ENCODE measurements at places on chromosomes 12 and 14.

DNA sequence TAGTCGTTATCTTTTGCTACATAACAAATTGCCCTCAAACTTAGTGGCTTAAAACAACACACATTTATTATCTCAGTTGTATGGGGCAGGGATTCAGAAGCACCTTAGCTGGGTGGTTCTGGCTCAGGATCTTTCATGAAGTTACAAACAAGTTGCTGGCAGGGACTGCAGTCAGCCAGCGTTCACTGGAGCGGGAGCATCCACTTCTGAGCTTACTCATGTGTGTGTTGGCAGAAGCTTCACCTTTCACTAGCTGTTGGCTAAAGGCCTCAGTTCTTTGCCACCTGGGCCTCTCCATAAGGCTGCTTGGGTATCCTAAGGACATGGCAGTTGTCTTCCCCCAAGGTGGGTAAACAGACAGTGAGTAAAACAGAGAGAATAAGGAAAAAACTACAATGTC, 365.7 kb downstream of the RPS29 start:
- no peak for DNase-seq

- peak; percentile 64 for DNase-seq
Observed at GRCh38 chr12:67025543-67026114, 243.5 kb upstream of the CAND1 start.

- DNase-seq: peak; percentile 34
Observed at GRCh38 chr12:120199595-120200306, 1.2 kb downstream of the RPLP0 start.

DNA sequence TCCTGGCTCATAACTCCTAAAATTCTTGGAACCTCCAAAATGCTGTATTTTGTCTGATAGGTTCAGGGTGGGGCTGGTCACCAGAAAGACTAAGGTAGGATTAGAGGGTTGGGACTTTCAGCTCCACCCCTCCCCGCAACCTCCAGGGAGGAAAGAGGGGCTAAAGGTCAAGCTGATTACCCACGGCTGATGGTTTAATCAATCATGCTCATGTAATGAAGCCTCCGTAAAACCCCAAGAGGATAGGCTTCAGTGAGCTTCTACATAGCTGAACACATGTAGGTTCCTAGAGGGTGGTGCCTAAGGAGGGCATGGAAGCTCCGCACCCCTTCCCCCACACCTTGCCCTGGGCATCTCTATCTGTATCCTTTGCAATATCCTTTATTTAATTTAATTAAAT, 60.0 kb downstream of the DGLUCY start:
- no peak for DNase-seq

DNA sequence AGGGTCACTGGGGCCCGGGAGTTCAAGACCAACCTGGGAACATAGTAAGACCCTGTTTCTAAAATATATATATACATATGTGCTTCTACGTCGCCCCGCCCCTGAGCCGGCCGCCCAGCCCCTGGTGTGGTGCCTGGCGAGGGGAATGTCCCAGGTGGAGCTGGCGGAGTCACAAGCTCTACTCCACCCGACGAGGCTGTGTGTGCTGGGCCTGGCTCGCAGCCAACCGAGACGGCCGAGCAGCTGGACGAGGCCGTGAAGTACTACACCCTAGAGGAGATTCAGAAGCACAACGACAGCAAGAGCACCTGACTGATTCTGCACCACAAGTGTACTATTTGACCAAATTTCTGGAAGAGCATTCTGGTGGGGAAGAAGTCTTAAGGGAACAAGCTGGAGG, 22.1 kb upstream of the ITPK1 start:
- DNase-seq: no peak

DNA sequence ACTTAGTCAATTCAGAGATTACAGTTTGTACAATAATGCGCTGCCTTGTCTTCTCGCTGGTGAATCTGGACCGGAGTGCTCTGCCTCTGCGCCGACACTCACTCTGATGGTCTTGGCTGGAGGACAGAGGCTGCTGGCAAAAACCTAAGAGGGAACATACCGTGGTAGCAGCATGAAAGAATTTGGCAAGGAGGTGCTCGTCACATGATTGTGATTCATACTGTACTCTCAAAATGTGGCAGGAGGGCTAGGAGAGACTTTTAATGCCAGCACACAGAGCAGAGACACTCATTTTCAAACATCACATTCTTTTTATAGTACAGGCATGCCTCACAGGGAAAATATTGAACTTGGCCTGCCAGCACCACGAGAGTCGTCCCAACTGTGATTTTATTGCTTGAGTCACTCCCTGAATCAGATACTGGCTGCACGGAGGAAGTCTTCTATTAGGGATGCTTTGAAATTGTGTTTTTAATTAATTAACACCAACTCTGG, 67.8 kb downstream of the HMGA2 start:
- DNase-seq: no peak

DNA sequence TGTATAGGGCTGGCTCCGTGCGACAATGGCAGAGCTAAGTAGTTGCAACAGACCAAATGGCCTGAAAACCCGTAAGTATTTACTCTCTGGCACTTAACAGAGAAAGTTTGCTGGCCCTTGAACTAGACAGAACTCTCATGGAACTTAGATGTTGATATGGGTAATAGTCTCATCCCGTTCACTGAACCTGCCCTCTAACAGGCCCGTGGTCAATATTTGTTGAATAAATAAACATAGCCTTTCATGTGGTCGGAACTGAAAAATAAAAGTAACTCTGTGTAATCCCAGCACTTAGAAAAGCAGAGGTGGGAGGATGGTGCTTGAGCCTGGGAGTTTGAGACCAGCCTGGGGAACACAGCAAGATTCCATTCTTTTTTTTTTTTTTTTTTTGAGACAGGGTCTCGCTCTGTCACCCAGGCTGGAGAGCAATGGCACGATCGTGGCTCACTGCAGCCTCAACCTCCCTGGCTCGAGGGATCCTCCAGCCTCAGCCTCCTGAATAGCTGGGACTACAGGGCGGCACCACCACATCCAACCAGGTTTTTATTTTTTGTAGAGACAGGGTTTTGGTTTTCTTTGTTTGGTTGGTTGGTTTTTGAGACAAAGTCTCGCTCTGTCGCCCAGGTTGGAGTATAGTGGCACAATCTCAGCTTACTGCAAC, 29.7 kb downstream of the KDM2B start:
- no peak for DNase-seq

- peak; percentile 93 for DNase-seq
Observed at GRCh38 chr12:132904718-132905328, 17.4 kb upstream of the CHFR start.

GRCh38 chr12:126651133-126651532, 1585.9 kb downstream of the AACS start:
- no peak for DNase-seq

GRCh38 chr12:124524231-124524925, 43.0 kb downstream of the NCOR2 start:
- no peak for DNase-seq

Data from activated naive CD8-positive, alpha-beta T cell treated with anti-CD3 and anti-CD28 coated beads, Interleukin-2, amount 50 U/mL, for 24 hours (primary cell).